ENCODE measurements at places on chromosomes 5 and 9.

DNA sequence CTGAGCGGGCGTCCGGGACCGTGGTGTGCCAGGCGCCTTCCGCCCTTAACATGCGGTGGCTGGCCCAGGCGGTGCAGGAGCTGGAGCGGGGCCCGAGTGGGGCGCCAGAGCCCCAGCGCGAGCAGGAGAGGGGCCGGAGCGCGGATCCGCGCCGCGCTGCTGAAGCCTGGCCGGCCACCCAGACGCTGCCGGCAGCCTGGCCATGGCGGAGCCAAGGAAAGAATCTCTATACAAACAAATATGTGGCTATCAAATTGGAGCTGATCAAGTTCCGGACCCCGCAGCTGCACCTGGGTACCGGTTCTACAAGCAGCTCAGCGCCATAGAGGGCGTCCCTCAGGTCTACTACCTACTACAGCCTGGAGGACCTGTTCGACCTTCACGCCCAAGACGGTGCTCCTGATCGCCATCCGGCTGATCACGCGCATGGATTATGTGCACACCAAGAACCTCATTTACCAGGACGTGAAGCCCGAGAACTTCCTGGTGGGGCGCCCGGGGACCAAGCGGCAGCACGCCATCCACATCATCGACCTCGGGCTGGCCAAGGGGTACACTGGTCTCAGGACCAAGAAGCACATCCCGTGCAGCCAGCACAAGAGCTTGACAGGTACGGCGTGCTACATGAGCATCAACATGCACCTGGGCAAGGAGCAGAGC, 55.8 kb downstream of the JAK2 start:
- DNase-seq: no peak
- no peak overlapping the region for H3K4me3 ChIP-seq
- no peaks in the 10 kb centered on the region for H3K27me3 ChIP-seq
- no peaks in the 10 kb centered on the region for H3K4me1 ChIP-seq

DNA sequence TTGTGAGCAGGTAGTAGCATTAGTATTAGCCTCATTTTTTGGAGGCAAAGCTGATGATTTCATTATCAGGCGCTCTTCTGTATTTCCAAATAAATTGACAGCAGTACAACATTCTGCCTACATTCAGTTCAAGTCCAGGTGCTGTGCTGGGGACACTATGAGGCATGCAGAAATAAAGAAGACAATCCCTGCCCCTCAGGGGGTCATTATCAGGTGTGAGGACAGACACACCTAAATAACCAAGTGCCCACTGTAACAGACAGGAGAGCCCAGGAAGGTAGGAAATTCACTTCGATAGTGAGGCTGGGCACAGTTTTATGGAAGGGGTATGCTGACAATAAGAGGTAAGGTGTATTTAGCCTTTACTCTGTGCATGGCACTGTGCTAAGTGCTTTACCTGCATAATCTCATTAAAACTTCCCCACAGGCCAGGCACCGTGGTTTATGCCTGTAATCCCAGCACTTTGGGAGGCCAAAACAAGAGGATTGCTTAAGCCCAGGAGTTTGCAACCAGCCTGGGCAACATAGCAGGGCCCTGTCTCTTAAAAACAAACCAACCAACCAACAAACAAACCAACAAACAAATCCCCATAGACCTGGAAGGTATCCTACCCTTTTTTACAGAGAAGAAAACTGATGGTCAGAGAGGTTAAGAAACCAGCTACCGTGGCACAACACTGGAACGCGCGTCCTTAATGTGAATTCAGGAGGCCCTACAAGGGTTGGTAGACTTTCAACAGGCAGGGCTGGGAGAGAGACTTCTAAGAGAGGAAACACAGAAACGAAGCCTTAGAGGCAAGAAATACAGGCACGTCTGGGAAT, 17.5 kb upstream of the GPX3 start:
- H3K27me3 ChIP-seq: no peaks in the 10 kb centered on the region
- H3K4me3 ChIP-seq: no peak overlapping the region
- peaks cover 41% of the 10 kb centered on the region for H3K4me1 ChIP-seq
- no peak for DNase-seq

GRCh38 chr5:91311168-91311696, 71.9 kb downstream of the ARRDC3 start:
- H3K27me3 ChIP-seq: no peaks in the 10 kb centered on the region
- peak; percentile 8 for DNase-seq
- peaks cover 21% of the 10 kb centered on the region for H3K4me1 ChIP-seq
- peak overlapping the region; percentile 87 for H3K27ac ChIP-seq
- H3K4me3 ChIP-seq: no peak overlapping the region

- no peak overlapping the region for H3K27ac ChIP-seq
- H3K27me3 ChIP-seq: no peaks in the 10 kb centered on the region
- DNase-seq: no peak
- no peaks in the 10 kb centered on the region for H3K36me3 ChIP-seq
- H3K4me1 ChIP-seq: no peaks in the 10 kb centered on the region
- no peak overlapping the region for H3K4me3 ChIP-seq
These were observed 17.5 kb downstream of the TMEM161B start for GRCh38 chr5:88251048-88251711.

Data from muscle of leg (tissue), 16 donors.